Choroid plexus epithelial cell (primary cell): ENCODE measurements at places on chromosomes 3 and 15.
A peak's percentile ranks its signal among the peaks of the same experiment; 100 is the strongest.

DNA sequence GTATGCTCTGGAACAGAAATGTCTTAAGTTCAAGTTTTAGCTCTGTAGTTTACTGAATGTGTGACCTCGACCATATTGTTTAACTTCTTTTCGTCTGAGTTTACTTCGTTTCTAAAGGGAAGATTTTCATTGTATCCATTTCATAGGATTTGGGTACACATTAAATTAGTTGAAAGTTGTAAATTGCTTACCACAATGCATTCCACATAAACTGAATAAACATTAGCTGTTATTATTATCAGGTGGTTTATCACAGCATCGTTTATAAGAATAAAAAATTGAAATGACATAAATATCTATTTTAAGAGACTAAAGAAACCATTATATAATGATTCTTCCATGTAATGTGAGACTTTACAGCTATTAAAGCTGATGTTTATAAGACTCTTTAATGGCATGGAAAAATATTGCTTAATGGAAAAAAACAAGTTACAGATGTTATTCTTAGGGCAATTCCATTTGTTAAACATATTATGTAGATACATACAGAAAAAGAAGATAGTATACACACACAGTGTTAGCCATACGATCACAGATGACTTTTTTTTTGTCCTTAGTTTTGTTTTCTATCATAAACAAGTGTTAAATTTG lies 342.3 kb upstream of the SGO1 start:
- DNase-seq = no peak

- peak; percentile 94 for DNase-seq
These were observed at the start of gene PRICKLE2 for GRCh38 chr3:64224826-64225610. Gene PRICKLE2, minus strand, starts transcription at chr3:64225466. Its CDS starts 26,539 bp downstream, at chr3:64198927.

- DNase-seq = no peak
These were observed 1.3 kb downstream of the SPSB4 start for GRCh38 chr3:141052201-141053069.

DNA sequence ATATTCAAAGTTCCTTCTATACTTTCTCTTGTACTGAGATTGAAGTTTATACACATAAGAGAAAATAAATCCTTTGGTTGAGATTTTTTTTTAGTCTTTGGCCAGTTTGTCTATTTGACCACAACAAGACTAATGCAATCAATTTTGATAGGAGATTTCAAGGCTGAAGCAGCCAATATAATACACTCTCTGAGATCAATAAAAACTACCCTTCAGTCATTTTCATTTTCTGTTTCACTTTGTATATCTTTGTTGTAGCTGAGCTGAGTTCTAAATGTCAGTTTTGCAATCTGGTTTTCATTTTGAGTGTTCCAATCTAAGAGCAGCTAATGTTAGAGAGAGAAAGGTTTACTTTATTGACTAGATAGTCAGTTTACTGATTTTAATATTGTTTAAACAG lies 623.8 kb upstream of the ROBO1 start:
- DNase-seq = no peak

GRCh38 chr3:42900226-42901072 lies 5.5 kb upstream of the ZNF662 start:
- no peak for DNase-seq

DNA sequence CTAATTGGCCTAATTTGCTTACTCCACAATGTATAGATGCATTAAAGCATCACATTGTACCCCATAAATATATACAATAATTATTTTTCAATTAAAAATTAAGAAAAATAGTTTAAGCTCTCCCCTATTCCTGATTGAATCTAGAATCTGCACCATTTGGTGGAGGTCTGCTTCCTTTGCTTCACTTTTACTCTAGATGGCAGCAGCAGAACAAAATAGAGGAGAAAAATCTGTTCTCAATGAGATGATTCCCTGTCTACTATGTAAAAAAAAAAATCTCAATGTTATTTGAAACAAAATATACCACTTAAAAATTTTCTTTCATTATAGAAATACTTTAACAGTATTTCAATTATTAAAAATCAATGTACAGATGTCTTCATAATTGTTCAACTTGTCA lies 109.6 kb upstream of the FXR1 start:
- peak; percentile 60 for DNase-seq

GRCh38 chr3:185737020-185737419 lies 87.8 kb downstream of the IGF2BP2 start:
- peak; percentile 75 for DNase-seq

DNA sequence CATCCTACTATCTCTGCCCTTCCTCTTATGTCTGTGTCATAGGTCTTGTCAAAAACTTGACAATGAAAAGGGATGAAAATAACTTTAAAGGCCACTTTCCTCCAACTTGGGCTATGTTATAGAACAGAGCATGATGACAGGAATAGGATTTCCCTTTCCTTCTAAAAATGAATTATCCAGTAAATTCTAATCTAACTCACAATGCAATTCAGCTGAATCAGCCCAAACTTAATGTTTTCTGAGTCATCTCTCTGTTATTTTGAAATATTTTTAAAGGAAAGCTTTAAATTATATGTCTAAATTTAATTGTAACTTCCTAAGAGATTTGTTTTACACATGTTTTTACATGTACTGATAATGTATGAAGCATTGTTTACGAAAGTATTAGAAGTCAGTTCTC lies 258.5 kb downstream of the BBX start:
- no peak for DNase-seq

GRCh38 chr3:62187022-62187431 lies 186.3 kb downstream of the FEZF2 start:
- DNase-seq = peak; percentile 49

- DNase-seq = no peak
These were observed 50.9 kb downstream of the LSAMP start for GRCh38 chr3:116394365-116394764.

DNA sequence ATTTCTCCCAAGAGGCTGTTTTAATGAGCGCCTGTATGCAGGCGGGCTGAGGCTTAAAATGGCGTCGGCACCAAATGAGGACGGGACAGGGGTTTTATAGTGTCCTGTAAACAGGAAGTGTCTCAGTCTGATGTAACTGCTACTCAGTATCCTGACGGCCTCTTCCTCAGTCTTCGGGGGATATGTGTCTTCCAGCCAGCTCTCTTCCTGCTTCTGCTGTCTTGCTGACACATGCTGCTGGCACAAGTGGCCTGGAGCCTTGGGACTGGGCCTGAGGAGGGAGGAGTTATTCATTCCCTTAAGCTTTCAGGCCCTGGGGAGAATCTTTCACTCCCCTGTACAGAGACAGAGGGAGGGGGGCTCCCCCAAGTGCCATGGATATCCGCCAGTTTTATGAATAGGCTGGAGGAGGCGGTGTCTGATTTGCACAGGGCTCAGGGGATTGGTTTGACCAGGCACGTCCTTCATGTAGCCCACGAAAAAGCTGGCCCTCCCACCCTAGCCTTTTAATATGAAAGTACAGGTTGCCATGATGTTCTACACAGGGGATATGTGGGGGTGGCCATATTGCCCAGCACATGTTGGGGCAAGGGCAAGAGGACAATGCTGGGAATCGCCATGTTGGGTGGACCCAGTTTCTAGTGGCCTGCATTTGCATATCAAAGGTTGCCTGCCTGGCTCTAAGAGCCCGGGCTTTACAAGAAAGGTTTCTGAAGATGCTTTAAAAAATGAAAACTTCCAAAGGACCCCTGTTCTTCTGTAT lies 19.9 kb downstream of the NDUFB4 start:
- peak; percentile 26 for DNase-seq

GRCh38 chr15:96690733-96691132 lies 360.2 kb downstream of the NR2F2 start:
- no peak for DNase-seq

- DNase-seq = no peak
These were observed 35.8 kb downstream of the QTRT2 start for GRCh38 chr3:114092151-114093015.

DNA sequence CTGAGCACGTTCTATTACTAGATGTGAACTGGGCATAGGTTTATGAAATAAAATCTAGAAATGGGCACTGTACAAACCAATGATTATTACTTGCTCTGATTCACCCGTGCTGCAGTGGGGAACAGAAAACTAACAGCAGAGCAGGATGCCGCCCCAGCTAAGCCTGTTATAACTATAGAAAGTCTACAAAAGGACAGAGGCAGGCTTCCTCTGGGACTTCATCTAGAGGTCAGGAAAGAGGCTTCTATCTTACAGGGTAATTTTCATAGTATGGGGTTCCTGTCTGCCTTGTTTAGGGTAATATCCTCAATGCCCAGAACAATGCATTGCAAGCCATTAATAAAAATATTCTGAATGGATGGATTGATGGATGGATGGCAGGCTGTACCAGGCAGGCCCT lies 177.0 kb upstream of the TBL1XR1 start:
- no peak for DNase-seq

- DNase-seq = no peak
These were observed 158.7 kb downstream of the GHSR start for GRCh38 chr3:172289583-172289982.

DNA sequence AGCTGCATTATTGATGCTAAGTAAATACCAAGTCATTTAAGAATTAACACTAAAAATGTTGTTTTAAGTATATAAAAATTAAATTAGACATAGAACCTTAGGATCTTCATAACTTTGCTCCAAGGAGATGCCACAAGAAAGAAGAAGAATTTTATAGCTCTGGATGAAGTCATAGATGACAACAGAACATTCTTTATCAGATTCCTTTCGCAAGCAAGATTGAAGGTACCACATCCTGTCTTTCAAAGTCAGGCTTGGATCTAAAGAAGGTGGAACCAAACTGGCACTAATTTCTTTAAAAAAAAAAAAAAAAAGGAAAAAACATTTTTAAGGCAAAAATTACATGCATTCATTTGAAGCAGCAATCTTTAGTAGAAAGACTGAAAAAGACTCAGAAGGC lies 62.5 kb downstream of the POLQ start:
- peak; percentile 47 for DNase-seq

DNA sequence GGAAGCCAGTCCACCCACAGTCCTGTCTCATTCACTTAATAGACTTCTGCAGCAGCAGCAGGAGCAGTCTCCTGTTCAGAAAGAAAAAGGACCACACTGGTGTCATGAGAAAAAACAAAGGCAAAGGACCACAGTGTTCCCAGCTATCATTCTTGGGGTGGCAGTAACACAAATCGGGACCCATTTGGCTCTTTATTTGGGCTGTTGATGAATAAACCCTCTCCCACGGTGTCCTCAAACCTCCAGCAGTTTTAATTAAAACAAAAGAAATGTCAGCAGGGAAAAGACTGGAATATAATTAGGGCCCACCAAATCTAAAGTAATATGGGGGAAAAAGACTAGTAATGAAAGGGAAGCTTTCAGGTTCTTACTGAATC lies 210.5 kb upstream of the SLC2A2 start:
- no peak for DNase-seq

DNA sequence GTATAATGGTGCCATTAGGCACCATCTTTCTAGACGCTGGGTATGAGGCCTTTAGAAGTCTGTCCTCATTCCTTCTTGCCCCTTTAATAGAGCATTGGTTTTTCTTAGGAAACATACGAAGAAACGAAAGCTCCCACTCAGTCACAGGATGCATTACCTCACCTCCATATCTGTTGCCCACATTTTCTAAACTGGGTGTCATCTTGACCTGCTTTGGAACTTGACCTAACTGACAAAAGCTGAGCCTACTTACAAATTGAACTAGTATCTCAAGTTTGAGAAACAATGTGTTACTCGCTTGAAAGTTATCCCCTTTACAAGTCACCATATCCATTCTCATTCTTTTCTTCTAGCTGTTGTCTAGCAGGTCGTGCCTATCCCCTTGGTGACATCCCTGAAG lies 102.7 kb downstream of the VPS8 start:
- peak; percentile 70 for DNase-seq

DNA sequence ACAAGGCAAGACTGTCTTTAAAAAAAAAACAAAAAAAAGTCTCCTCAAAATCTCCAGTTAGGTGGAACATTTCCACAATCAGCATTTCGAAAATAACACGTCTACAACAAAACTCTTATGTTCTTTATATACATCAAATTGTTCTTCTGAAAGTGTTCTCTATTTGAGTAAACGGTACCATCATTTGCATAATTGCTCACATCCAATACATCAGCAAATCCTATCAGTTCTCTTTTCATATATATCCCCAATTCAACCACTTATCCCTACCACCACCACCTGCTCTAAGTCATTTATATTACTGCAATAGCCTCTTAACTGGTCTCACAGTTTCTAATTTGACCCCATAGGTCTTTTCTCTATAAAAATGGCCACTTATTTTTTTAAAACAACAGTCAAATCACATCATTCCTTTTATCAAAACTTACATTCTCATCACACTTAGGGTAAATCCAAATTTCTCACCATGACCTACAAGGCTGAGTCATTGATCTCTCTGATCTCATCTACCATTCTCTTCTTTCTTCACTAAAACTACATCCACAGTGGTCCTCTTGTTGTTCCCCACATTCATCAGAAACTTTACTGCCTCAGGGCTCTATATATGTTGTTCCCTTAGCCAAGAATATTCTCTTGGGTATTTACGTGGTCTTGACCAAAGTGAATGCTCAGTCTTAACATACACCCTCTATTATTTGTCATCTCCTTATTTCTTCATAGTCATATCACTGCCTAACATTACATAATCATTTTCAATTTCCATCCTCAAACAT lies 237.0 kb downstream of the SCAPER start:
- DNase-seq = no peak

- DNase-seq = no peak
These were observed 304.5 kb upstream of the SATB1 start for GRCh38 chr3:18729671-18730070.

GRCh38 chr3:169581633-169582032 lies 81.9 kb downstream of the MECOM start:
- DNase-seq = no peak

GRCh38 chr3:73680391-73681095 lies 55.8 kb upstream of the PDZRN3 start:
- peak; percentile 17 for DNase-seq

- peak; percentile 9 for DNase-seq
These were observed 58.6 kb upstream of the SLITRK3 start for GRCh38 chr3:165254812-165255211.

GRCh38 chr15:34014556-34014955 lies 24.4 kb downstream of the AVEN start:
- DNase-seq = peak; percentile 82

- DNase-seq = peak; percentile 31
These were observed 90.6 kb downstream of the CNTN3 start for GRCh38 chr3:74523811-74524210.

- DNase-seq = peak; percentile 57
These were observed 46.1 kb downstream of the ZFAND6 start for GRCh38 chr15:80105595-80105994.

DNA sequence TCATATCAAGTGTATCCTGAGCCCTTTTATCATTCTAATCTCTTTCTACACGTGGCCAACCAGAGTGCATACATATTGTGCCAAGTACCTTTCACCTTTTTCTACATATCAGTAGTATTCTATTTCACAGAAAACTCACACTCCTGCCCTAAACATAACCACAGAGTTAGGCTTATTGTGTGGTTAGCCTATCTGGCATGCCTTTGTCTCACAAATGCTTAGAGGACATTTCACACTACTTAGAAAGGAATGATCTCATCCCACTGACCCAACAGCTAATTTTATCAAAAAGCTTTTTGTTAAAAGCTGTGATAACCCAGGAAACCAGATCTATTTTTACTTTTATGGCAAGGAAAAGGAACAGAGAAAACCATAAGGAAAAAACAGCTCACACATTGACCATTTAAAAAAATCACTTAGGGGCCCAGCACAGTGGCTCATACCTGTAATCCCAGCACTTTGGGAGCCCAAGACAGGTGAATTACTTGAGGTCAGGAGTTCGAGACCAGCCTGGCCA lies 17.8 kb upstream of the MAP4 start:
- DNase-seq = peak; percentile 78

GRCh38 chr3:123789160-123789559 lies 95.0 kb downstream of the MYLK start:
- no peak for DNase-seq
